ENCODE measurements at places on chromosomes 4 and X. TPM values are rescaled to one million over a fixed set of nuclear protein-coding genes. Genes with fewer than 3 reads are reported as not detected.

Gene IGSF1
- 0.07 TPM for total RNA-seq

Gene FANCB
- total RNA-seq: 3.3 TPM

Gene NAT8L
- total RNA-seq: 0.13 TPM

Gene SHISA3
- total RNA-seq: 12.9 TPM

Gene NSD2
- 53.1 TPM for total RNA-seq

Gene ADGRG4
- total RNA-seq: under 0.01 TPM

Gene SUPT20HL1
- 0.07 TPM for total RNA-seq

Gene RRH
- total RNA-seq: not detected

Gene RHOH
- total RNA-seq: not detected

Gene COMMD8
- total RNA-seq: 19.3 TPM

Gene EXOC1L
- not detected for total RNA-seq

Gene RHOXF2B
- not detected for total RNA-seq

Gene FSTL5
- not detected for total RNA-seq

Gene TMEM144
- 4.9 TPM for total RNA-seq

Gene MAGEA9B
- total RNA-seq: not detected

Gene FHDC1
- 0.20 TPM for total RNA-seq

Gene BMPR1B
- 0.53 TPM for total RNA-seq

Gene NAA15
- 26.6 TPM for total RNA-seq

Gene PDCL2
- total RNA-seq: not detected

Gene LIMCH1
- total RNA-seq: 33.4 TPM

Gene EDNRA
- 9.3 TPM for total RNA-seq

Gene GLRB
- total RNA-seq: 16.7 TPM

Gene ITM2A
- 0.72 TPM for total RNA-seq

Gene SHROOM4
- 4.3 TPM for total RNA-seq

Gene ITGB1BP2
- 3.4 TPM for total RNA-seq

Gene SLC16A2
- total RNA-seq: 24.3 TPM

Gene SPP1
- total RNA-seq: 2.4 TPM
